CD4-positive, alpha-beta T cell treated with Interleukin-6 at 100 ng/mL for 8 hours (primary cell): ENCODE measurements at places on chromosomes 5 and 9.
A peak's percentile ranks its signal among the peaks of the same experiment; 100 is the strongest.

DNA sequence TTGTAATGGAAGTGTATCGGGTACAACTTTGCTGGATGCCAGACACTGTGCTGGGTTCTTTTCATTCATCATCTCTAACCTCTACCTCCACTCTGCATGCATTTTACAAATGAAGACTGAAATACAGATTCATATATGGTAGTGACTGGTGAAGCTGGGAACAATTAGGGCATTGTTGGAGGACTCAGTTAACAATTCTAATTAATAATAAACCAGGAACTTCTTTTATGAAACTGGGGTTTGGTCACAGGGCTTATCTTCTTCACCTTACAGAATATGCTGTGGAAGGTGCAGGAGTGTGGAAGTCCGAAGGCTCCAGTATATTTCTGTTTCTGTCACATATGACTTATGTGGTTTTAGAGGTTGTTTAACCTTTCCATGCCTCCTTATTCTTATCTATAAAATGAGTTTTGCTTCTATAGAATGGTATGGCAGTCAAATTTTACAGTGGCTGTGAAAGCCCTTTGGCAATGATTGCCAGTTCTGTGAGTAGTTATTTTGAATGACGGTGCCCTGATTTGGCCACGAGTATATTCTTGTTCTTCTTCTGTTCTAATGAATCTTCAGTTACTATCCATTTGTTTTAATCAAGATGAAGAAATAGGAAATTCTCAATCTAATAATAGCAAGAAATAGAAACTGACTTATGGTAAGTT lies 284.7 kb downstream of the GABRB2 start:
- DNase-seq, result no peak

- no peak for DNase-seq
Measured at GRCh38 chr5:75260708-75261107, 24.0 kb upstream of the ANKRD31 start.

DNA sequence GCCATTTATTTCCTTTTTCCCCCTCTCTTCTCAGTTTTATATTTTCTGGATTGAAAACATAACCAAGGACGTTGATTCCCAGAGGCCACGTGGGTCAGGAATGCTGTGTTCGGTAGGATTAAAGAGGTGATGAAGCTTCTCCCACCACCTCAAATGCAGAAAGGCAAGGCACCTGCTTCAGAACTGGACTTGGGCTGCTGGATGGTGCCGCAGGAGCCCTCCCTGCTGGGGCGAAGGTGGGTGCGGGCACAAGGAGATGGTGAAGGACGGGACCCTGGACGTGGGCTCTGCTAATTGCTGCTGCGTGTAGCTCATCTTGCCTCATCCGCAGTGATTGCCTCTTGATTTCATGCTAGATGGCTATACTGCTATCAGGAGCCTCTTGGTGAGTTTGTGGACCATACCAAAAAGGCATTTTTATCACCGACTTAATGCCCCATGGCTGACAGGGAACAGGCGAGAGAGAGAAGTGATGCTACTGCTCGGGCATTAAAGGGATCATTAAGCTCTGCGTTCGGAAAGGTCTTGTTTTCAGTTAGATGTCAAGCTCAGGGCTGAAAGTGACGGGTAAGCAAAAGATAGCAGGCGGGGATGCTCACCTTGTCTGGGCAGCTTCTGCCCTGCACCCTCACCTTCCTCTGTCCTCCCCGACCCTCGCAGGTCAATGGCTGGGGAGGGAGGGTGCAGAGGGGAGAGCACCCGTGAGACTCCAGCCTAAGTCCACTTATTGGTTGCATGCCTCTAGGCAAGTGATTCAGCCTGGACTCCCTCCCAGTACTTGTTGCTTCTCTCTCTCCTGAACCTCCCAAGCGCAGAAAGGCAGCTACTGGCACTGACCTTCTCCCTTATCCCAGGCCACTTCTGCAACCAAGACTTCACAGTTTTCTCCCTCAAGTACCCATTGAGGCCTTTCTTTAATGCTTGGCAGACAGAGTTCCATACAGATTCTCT lies 71.6 kb upstream of the FSTL4 start:
- no peak for DNase-seq

- no peak for DNase-seq
Measured at GRCh38 chr9:124050955-124051354, 39.4 kb downstream of the LHX2 start.

- no peak for DNase-seq
Measured at GRCh38 chr9:93336720-93337119, 114.8 kb upstream of the FAM120A start.

GRCh38 chr9:86747711-86748110 lies 199.6 kb downstream of the GAS1 start:
- DNase-seq, result no peak

GRCh38 chr9:89883401-89884341 lies 278.9 kb downstream of the GADD45G start:
- no peak for DNase-seq

GRCh38 chr9:3478549-3478953 lies 47.2 kb downstream of the RFX3 start:
- DNase-seq, result peak; percentile 37

GRCh38 chr5:180082633-180083420 lies 11.3 kb upstream of the RNF130 start:
- no peak for DNase-seq

DNA sequence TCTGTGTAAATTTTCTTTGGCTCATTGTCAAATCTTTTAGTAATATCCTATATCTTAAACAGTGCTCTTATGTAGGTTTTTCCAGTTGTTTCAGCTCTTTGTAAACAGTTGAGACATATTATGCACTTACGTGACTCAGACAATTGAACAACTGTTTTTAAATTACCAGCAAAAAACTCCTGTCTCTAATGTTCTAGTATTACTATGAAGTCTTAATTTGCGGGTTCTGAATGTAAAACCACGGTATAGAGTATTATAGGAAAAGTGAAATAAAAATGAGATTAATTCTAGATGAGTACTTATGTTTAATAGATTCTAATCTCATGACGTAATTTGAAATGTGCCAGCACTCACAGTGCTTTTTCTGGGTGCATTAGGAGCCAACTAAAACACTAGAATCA lies 136.0 kb downstream of the GDNF start:
- no peak for DNase-seq

GRCh38 chr5:116756531-116756930 lies 181.9 kb upstream of the SEMA6A start:
- DNase-seq, result no peak

- peak; percentile 7 for DNase-seq
Measured at GRCh38 chr9:14768405-14769229, 46.1 kb upstream of the CER1 start.

GRCh38 chr5:51386916-51387883 lies 4.0 kb downstream of the ISL1 start:
- DNase-seq, result no peak

- no peak for DNase-seq
Measured at GRCh38 chr9:35948451-35948850, 9.5 kb downstream of the OR2S2 start.

GRCh38 chr9:131098391-131099101 lies 2.2 kb downstream of the AIF1L start:
- no peak for DNase-seq

- peak; percentile 22 for DNase-seq
Measured at GRCh38 chr5:157857816-157858526, 974 bp downstream of the CLINT1 start.

GRCh38 chr5:5330728-5331452 lies 91.6 kb upstream of the ICE1 start:
- no peak for DNase-seq

- no peak for DNase-seq
Measured at GRCh38 chr5:149406979-149407306, 27.9 kb upstream of the IL17B start.

DNA sequence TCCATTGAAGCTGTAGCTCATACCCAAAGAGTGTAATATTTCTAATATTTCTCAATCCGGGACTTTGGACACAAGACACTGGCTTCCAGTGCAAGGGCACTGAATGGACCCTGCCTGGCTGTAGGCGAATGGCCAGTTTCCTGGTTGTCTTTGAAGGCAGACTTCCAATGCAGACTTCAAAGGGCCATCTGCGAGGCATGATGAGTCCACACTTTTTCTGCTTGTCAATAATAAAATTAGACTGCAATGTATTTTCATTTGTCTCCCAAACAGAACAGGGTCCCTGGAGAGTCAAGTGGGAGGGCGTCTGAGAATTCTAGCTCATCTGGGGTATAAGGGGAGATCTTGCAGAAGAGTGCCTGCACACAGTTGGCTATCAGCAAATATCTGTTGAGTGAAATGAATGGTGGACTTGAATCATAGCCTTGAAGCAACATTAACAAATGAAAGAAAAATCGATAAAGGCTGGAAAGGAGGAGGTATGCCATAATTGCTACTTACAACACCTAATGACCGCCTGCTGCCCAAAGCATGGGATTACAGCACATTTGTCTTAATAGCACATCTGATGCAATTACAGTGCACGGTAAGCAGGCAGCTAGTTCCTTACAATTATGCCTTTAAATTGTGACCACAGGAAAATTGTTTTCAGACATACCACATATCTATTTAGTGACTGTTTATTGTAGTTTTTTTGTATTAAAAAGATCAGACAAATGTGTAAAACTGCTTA lies 137.5 kb downstream of the ARHGEF28 start:
- DNase-seq, result no peak

GRCh38 chr9:123438821-123439220 lies 82.8 kb downstream of the CRB2 start:
- DNase-seq, result no peak

DNA sequence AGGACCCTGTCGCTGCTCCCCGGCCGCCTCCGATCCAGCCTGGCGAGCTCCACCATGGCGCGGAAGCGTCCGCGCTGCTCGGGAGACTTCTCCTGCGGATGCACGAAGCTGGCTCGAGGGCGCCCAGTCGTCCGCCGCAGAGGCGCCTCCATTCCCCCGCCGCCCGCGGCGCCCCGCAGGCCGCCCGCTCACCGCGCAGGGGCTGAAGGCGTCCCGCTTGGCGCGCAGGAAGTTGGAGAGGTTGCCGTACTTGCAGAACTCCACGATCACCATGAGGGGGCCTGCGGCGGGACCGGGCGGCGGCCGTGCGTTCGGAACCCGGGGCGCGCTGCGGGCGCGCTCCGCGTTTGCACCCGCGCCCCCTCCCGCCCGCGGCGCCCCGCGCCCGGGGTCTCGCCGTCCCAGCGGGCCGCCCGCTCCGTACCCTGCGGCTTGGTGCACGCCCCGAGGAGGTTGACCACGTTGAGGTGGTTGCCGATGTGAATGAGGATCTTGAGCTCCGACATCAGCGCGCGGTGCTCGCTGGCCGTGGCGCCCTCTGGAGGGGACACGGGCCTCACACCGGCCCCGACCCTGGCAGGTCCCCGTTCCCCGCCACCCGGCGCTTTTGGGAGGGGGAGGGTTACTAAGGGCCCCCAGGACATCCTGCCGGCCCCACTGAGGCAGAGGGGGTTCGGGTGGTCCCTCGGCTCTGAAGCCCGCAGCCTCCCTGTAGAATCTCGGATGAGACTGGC lies 27.7 kb upstream of the SCGB3A1 start:
- no peak for DNase-seq

DNA sequence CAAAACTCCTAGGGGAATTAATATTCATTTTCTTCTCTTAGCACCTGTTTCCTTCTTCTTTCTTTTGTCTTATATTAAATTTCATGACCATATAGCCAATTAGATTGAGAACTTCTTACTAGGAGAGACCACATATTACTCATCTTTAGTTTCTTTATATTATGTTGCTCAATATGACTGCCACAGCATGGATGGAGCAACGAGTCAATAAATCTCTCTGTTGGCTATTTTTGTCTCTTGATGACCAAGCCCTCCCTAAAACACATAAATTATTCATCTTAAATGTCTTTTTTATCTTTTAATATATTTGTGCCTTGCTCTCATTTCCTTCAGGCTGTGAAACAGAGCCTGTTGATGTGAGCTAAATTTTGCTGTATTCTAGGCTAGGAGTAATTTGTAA lies 123.0 kb downstream of the ADAMTSL1 start:
- no peak for DNase-seq

GRCh38 chr5:135367076-135367475 lies 32.0 kb downstream of the MACROH2A1 start:
- no peak for DNase-seq

- DNase-seq, result no peak
Measured at GRCh38 chr5:93611976-93612854, 29.2 kb downstream of the NR2F1 start.

DNA sequence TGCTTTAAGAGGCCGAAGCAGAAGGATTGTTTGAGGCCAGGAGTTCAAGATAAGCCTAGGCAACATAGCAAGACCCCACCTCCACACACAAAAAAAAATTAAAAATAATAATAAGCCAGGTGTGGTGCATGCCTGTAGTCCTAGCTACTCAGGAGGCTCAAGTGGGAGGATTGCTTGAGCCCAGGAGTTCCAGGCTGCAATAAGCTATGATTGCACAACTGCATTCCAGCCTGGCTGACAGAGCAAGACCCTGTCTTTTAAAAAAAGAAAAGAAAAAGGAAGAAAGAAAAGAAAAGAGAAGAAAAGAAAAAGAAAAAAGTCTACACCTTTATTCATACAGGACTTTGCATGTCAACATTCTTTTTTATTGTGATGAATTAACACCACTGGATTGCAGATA lies 2125.8 kb downstream of the MAT2B start:
- DNase-seq, result no peak

DNA sequence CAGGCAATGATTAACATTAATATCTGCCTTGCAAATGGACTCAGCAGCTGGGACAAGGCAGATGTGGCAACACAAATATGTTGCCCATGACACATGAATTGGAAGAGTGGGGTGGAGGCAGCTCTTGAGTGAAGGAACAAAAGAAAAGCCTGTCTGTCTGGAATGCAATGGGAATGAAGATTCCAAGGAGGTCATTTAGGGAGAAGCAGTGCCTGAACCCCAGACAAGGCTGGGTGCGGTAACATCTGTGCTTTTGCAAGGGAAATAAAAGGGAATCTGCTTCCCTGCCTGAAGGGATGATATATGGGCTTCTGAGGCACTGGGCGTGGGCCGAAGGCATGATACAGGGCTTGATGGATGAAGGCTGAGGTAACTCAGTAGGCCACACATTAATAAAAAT lies 94.1 kb upstream of the TRIM32 start:
- DNase-seq, result no peak

- no peak for DNase-seq
Measured at GRCh38 chr9:136002881-136003280, 41.7 kb upstream of the UBAC1 start.

- DNase-seq, result no peak
Measured at GRCh38 chr5:86095092-86095491, 522.6 kb upstream of the COX7C start.

DNA sequence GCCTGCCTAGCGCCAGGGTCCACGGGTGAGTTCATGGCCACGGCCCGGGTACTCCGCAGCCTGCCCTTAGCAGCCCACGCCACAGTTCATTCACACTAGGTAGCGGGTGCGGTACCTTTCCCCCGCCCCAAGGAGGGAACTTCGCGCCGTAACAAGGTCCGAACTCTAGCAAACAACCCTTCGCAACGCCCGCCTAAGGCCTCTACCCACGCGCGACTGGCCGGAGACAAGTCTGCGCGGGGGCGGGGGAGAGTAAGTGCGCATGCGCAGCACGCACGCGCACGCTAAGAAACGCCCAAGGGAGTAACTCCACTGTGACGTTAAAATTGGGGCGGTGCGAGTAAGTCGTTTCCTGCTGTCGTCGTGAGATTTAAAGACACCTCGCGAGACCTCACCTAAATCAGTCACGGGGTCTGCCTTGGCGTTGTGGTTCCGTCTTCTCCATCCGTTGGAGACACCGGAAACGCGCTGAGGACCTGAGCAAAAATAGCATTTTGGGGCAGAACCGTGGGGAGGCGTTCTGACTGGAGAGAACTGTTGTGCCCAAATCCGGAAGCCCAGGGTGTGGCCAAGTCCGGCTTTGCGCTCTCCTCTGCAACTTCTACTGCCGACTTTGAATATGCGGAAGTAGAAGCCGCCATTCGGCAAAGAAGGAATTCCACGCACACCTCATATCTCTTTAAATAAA lies at the start of gene RAPGEF6:
RAPGEF6 (minus strand) TSS at position 234 of the 688 bp plus-strand sequence; CDS start at position 35, 199 bp downstream.
- peak; percentile 99 for DNase-seq

- DNase-seq, result no peak
Measured at GRCh38 chr5:116573279-116573701, 1.3 kb downstream of the SEMA6A start.
